ENCODE measurements at places on chromosomes 7 and 10.

DNA sequence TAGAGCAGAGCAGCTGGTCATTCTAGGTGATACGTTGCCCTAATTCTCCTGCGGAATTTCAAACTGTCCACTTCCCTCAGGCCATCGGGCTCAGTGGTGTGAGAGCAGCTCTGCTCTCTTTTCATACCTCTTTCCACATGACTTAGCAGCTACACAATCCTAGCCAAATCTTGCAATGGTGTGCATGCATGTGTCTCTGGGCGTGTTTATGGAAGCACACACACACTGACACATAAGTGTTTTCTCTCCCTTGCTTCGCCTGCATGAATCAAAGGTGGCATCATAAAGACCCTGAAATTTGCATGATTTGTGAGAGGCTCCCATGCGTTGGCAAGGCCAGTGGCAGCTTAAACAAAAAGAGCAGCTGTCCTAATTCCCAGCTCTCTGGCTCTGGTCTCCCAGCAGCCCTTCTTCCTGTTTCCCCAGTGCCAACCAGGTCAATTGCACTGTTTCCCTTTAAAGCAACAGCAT lies 1189.5 kb downstream of the GATA3 start:
- no peak for DNase-seq

DNA sequence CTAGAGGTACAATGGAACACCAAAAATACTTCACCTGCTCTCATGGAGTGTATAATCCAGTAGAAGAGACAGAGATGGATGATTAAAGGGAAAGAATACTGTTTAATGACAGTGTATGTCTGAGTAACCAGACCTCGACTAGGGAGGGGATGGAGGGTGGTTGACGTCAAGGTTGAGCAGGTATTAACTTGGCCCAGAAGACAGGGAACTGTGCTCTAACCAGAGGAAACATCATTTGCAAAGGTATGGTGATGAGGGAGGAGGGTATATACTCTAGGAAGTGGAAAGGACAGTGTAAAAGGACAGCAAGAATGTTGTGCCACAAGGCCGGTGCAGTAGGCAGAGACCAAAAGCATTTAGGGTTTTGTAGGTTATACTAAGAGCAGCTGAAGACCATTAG lies 2.9 kb downstream of the MIOS start:
- no peak for DNase-seq

DNA sequence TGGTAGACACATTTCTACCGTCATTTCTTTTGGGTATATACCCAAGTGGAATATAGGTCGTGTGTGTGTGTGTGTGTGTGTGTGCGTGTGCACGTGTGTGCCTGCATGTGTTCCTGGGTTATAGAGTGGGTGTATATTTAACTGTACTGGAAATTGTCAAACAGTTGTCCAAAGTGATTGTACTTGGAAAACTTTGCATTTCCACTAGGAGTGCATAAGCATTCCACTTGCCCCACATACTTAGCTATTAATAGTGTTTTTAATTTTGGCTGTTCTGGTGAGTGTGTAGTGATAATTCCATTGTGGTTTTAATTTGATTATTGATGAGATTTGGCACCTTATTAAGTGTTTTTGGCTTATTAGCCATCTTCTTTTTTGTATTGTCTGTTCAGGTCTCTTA lies 25.9 kb downstream of the TRUB1 start:
- no peak for DNase-seq

DNA sequence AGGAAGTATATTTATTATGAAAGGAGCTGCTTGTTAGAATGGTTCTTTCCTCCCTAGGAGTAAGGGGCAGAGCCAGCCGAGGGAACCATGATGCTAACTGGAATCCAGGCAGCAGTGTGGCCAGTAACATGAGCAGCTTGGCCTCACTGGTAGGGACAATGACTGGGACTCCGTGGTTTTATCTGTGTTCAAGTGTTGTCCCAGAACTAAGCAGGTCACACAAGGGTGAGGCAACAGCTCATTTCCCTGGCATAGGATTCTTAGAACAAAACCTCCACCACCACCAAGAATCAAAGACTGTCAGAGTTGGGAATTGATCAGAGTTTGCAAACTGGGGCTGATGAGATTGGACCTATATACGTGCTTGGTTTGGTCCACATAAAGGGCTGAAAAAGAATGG lies 138.9 kb upstream of the COBL start:
- no peak for DNase-seq

GRCh38 chr10:7250236-7250635 lies 160.6 kb downstream of the SFMBT2 start:
- DNase-seq, result no peak

GRCh38 chr10:130359711-130360110 lies 223.5 kb downstream of the GLRX3 start:
- DNase-seq, result no peak

- no peak for DNase-seq
These were observed 421.6 kb downstream of the PAXIP1 start for GRCh38 chr7:154581251-154581890.

- DNase-seq, result no peak
These were observed 29.6 kb upstream of the EN2 start for GRCh38 chr7:155428171-155428834.

DNA sequence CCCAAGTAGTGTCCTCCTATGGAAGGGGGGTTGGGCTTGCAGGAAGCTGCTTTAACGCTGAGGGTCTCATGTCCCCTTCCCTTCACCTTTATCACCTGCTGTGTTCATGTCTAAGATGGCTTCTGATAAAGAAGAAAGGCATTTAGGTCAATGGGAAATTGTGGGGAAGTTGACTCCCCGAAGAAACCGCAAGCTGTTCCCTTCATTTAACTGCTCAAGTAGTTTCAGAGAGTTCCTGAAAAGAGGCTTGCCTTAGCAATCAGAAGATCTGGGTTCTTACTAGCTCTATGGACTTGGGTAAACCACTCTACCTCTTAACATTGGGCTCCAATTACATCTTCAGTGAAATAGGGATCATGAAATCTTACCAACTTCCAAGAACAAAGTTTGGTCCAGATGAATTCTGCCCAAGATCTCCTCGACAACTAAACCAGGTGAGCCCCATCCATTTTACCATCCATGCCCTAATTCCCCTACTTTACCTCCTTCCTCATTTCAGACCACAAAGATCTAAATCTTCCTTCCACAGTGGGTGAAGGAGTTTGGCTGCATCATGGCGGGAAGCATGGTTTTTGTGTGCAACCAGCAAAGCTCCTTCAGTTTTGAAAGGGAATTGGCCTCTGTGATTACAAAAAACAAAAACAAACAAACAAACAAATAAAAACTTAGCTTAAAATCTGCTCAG lies 30.4 kb upstream of the UCN3 start:
- no peak for DNase-seq

GRCh38 chr7:30389791-30390190 lies 88.8 kb downstream of the NOD1 start:
- no peak for DNase-seq

- no peak for DNase-seq
These were observed 236.8 kb upstream of the AOAH start for GRCh38 chr7:36961097-36961496.

- DNase-seq, result no peak
These were observed 74.2 kb downstream of the ZRANB1 start for GRCh38 chr10:125016123-125016522.

- DNase-seq, result peak; percentile 84
These were observed 114.6 kb upstream of the SFMBT2 start for GRCh38 chr10:7525314-7526016.

DNA sequence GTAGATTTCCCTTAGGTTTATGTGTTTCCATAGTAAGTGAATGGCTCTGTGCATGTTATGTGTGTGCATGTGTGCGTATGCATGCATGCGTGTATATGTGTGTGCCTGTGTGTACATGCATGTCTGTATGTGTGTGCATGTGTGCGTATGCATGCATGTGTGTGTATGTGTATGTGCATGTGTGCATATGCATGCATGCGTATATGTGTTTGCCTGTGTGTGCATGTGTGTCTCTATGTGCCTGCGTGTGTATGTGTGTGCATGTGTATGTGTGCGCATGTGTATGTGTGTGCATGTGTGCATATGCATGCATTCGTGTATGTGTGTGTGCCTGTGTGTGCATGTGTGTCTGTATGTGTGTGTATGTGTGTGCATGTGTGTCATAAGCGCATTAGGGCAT lies 98.8 kb upstream of the AGBL3 start:
- DNase-seq, result no peak

DNA sequence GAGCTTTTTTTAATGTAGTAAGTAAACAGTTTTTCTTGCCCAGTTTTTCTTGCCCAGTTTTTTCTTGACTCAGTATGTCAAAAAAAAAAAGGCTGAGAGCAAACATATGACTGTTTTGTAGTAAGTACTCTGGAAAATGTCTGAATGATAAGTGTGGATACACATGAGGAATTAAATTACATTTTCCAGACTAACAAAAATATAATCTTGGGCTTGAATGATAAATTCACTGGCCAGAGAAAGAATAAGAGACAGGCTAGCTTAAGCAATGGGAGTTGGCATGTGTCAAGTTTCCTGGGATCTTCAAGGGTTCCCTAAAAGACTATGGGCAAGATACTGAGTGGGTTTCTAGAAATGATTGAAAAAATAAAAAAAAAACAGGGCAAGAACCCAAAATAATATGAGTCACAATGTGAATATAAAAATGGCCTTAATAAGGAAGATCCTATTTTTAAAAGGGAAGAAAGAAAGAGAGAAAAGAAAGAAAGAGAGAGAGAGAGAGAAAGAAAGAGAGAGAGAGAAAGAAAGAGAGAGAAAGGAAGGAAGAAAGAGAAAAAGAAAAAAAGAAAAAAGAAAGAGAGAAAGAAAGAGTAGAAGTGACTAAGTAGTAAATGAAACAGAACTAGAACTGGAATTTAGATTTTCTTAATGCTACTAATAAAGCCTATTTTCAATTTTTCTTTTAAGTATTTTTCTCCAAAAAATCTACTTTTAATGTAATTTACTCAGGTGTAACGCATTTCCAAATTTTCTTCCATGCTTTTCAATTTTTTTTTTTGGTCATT lies 60.2 kb downstream of the TFPI2 start:
- no peak for DNase-seq

DNA sequence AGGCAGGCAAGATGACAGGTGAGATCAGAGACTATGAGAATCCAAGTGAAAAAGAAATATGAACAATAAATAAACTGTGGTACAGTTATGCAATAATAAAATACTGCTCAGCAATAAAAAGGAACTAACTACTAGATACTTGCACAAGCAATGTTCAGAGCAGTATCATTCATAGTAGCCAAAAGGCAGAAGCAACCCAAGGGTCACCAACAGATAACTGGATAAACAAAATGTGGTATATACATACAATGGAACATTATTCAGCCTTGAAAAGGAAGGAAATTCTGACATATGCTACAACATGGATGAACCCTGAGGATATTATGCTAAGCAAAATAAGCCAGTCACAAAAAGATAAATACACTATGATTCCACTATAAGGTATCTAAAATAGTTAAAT lies 76.9 kb upstream of the KCNIP2 start:
- no peak for DNase-seq

GRCh38 chr7:127644484-127644883 lies 7.5 kb upstream of the SND1 start:
- DNase-seq, result no peak

DNA sequence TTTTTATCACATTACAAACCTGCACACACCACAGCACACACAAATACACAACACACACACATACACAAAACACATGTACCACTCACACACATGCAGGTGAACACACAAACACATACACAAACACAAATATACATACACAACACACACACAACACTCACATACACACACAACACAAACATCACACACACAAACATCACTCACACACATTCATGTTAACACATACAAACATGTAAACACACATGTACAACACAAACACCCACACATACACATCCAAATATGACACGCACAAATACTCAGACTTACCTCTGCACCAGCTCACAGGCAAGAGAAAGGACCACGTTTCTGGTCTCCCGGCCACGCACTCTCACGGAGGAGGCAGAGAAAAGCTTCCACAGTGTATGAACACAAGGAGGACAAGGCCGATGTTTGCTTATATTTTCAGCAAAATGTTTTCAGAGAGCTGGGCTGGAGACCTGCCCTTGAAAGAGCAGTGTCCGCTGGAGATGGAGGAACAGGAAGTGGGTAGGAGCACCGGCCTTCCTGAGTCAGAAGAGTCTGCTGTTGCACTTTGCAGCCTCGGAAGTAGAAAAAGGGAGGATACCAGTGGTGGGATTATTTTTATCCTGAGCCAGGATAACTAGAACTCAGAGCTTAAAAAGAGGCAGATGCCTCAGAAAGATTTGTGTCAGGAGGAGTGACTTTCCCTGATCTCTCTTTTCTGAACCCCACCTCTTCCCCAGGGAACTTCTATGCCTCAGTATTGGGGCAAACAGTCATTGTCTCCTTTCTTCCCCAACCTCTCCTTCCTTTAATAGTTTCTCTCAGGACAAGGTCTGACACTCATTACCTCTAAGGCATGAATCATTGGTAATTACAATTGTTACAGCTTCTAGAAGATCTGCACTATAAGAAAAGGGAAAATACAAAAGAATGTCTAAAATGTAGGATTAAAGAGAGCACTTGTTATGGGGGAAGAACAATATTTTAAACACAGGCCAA lies at the start of gene GIMAP6:
GIMAP6 (minus strand) TSS at position 520 of the 999 bp plus-strand sequence. CDS start 2,243 bp downstream, outside the sequence.
- no peak for DNase-seq

DNA sequence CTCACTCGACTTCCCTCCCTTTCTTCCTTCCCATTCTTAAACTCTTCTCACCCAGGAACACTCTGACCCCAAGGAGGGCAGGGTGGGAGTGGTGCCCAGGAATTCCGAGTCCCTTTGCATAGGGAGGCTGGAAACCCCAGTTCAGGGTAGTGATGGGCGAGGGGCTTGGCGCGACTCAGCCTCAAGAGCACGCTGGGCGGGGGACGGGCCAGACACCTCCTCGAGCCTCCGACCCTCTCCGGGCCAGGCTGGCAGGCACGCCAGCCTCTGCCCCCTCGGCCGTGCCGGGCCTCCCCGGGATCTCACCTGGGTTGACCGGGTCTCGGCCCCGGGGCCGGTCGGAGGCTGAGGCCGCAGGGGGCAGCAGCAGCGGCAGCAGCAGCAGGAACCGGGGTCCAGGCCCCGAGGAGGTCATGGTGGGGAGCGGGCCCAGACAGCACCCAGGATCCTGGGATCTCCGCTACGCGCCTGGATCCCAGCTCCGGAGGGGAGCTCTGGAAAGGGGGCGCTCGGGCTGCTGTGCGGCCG lies 457 bp downstream of the PLOD3 start:
- DNase-seq, result no peak

GRCh38 chr10:79097021-79097872 lies 28.5 kb downstream of the ZMIZ1 start:
- DNase-seq, result no peak

GRCh38 chr10:78260141-78260540 lies 226.5 kb downstream of the RPS24 start:
- no peak for DNase-seq

Data from foreskin fibroblast (primary cell).